ENCODE measurements at places on chromosomes 4 and X.

GRCh38 chr4:185128272-185129119 lies 14.6 kb upstream of the SLC25A4 start:
- DNase-seq, result peak; percentile 27

DNA sequence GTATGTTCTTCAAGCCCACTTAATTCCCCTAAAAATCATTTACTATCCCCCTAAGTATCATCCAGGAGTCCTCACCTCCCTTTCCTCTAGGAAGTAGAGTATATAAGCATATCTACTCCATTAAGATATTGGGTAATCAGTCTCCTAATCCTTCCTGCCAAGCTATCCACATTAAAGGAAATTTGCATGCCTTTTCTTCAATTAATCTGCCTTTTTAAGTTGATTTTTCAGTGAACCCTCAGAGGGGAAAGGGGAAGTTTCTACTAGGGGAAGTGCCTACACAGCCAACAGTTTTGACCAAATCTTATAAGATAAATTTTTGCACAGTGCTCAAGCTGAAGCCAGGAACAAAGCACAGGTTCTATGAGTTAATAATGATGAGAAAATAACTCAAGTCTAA lies 222.8 kb downstream of the NLGN4X start:
- DNase-seq, result no peak

DNA sequence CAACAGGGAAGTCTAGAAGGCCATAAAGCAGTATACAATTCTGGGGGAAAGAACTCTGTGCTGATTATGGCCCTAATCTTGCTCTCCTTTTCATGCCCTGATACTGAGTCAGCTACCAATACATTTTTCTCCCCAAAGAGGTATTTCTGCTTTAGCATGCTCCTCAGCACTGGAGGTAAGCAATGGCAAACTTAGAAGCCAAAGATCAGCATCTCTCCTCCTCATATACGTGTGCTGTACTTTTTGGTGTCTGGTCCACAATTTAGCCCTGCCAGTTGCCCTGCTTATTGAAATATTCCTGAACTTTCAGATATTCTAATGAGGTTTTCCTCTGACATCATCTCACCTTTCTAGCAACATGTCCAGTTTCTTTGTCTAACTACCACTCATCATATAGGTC lies 226.2 kb downstream of the FSTL5 start:
- no peak for DNase-seq

DNA sequence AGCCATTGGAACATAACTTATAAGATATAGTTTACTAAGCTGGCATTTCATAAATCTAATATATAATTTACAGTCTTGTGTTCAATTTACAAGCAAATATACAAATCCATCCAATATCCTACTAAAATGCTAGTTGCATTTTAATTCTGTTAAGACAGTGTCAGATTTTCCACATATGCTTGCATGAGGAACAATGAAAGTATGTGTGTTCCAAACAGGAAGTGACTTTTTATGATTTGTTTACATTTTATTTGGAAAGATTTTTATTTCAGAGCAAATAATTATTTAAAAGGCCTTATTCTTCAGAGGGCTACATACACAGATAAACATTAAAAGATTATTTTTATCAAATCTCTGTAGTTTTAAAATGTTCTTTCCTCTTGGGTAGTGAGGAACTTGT lies 130.1 kb downstream of the KLHL34 start:
- DNase-seq, result no peak

- no peak for DNase-seq
These were observed 509.6 kb downstream of the MID1IP1 start for GRCh38 chrX:39310891-39311290.

- DNase-seq, result no peak
These were observed 143.0 kb downstream of the STIM2 start for GRCh38 chr4:27003642-27004113.

GRCh38 chrX:13565511-13565910 lies 3.9 kb upstream of the EGFL6 start:
- no peak for DNase-seq

GRCh38 chr4:153571006-153571545 lies 104.9 kb downstream of the TMEM131L start:
- DNase-seq, result no peak

DNA sequence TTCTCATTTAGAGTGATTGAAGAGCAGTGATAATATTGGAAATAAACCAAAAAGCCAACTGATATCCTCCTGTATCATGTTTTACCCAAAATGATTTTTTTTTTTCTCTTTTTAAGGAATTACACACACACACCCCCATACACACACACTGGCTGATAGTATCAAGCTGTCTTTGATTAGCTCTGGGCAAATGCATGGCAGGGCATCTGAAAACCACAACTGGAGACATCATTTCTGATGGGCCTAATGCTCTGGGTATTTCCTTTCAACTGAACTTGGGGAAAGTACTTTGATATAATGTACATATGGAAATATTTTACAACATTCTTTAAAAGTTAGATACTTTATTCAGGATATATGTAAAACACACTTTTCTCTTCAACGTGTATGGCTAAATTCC lies 14.2 kb upstream of the OSTC start:
- no peak for DNase-seq

DNA sequence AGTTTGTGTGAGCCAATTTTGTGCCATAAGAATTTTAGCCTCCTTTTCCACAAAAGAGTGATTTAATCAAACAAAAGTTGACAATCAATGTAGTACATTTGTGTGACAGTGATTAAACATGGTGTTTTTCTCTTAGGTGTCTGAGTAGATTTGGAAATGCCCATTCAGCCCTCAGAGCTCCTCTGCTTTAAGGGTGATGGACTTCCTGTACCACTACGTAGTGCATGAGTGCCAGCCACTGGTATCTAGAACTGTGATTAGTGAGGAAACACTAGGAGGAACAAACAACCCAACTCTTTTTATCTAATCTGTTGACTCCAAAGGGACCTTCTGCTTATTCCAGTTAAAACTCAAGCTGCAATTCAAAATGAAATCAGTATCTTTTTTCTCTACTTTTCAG lies 151.7 kb downstream of the SNCA start:
- no peak for DNase-seq

DNA sequence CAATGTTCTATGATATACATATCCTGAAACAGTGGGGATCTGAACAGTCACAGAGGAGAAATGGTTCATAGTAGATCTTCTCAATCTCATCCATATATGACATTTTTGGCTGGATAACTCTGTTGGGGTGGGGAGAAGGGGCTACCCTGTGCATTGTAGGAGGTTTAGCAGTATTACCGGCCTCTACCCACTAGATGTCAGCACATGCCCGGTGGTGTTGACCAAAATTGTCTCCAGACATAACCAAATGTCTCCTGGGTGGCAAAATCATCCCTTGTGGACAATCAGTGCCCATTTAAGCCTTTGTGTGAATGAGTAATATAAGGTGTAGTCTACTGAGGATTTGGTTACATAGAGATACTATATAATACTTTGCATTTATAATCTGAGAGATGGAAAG lies 89.9 kb downstream of the PLS3 start:
- no peak for DNase-seq

GRCh38 chrX:36986231-36986630 lies 21.9 kb upstream of the FAM47C start:
- no peak for DNase-seq

- no peak for DNase-seq
These were observed 47.2 kb upstream of the GK2 start for GRCh38 chr4:79455216-79455615.
